ENCODE measurements at places on chromosomes 13 and 19. TPM values are rescaled to one million over a fixed set of nuclear protein-coding genes. Genes with fewer than 3 reads are reported as not detected.

The CPB2 gene
- 0.08 TPM for total RNA-seq

The FPR1 gene
- 0.19 TPM for total RNA-seq

The LPAR2 gene
- total RNA-seq: 4.7 TPM

The MRPS31 gene
- total RNA-seq: 13.2 TPM

The DYRK1B gene
- 20.8 TPM for total RNA-seq

The ALOX5AP gene
- 11.5 TPM for total RNA-seq

The PABPC3 gene
- 0.10 TPM for total RNA-seq

The HIPK4 gene
- 0.34 TPM for total RNA-seq

The NLRP5 gene
- total RNA-seq: 0.07 TPM

The LGALS14 gene
- not detected for total RNA-seq

The UNC13A gene
- 1.7 TPM for total RNA-seq

The TSSK6 gene
- total RNA-seq: 1.5 TPM

The SPRYD7 gene
- total RNA-seq: 11.1 TPM

The FAAP24 gene
- total RNA-seq: 13.4 TPM

The IZUMO4 gene
- total RNA-seq: 0.81 TPM

The ZNF835 gene
- total RNA-seq: not detected

The ZNF541 gene
- 0.06 TPM for total RNA-seq

The MIA gene
- total RNA-seq: not detected

The ACP7 gene
- total RNA-seq: not detected

The ZFR2 gene
- 0.17 TPM for total RNA-seq

The ZNF837 gene
- total RNA-seq: 1.1 TPM

The LAIR1 gene
- not detected for total RNA-seq

The CEACAM4 gene
- not detected for total RNA-seq

Measured in A549 treated with AZD2906 at 1 μM for 4 hours (cell line).